ENCODE measurements at places on chromosomes 7 and 10. TPM values are rescaled to one million over a fixed set of nuclear protein-coding genes. Genes with fewer than 3 reads are reported as not detected.

DNA sequence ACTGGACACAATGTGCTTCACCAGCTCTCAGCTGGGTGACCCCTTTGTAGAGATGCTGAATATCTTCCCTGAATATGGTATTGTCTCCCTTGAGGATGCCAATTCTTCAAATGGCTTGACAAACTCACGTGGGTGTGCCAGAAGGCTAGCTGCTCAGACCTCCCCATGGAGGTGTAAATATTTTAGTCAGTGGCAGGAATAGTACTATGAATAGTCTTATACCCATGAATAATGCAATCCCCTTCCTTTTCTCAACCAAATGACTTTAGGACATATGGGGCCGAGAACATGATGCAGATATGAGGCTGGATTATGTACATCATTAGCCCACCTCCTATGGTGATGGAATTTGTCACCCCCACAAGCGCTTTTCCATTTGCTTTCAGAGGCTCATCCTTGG is 401.8 kb downstream of the ADRA2A start:
- no peak for DNase-seq
- no peaks in the 10 kb centered on the region for H3K27me3 ChIP-seq
- H3K4me3 ChIP-seq, result no peak overlapping the region
- H3K27ac ChIP-seq, result no peak overlapping the region

DNA sequence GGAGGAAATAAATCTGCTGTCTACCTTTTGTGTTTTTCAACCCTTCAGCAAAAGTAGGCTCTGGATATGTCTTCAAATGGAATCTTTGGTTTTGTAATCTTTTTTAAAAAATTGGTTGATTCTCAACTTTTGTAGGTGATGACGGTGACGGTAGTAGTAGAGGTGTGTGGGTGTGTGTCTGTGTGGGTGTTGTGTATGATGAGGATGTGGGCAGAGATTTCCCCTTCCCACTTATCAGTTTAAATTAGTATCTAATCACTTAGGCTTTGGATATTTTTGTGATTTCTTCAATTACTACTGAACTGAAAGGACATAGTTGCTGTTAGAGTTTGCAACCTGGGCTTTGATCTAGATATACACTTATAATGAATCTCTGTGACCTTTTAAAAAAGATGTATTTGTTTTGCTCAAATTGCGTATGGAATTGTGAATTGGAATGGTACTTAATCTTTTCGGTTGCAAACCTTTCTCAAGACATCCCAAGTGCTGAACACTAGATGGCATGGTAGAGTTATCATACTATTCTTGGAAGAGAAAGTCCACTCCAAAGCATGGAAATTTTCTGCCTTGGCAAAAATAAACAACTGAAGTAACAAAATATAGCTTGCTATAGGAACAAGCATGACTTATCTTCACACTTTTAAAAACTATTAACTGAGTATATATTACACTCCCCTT is 51.9 kb upstream of the A1CF start:
- H3K27ac ChIP-seq, result no peak overlapping the region
- H3K27me3 ChIP-seq, result no peaks in the 10 kb centered on the region
- no peaks in the 10 kb centered on the region for H3K4me1 ChIP-seq

GRCh38 chr7:11060893-11061292 is 87.2 kb downstream of the PHF14 start:
- no peak for DNase-seq
- H3K27me3 ChIP-seq, result no peaks in the 10 kb centered on the region
- H3K4me1 ChIP-seq, result no peaks in the 10 kb centered on the region
- H3K27ac ChIP-seq, result no peak overlapping the region
- no peaks in the 10 kb centered on the region for H3K36me3 ChIP-seq

- no peak overlapping the region for H3K4me3 ChIP-seq
- H3K4me1 ChIP-seq, result no peaks in the 10 kb centered on the region
- DNase-seq, result no peak
- H3K27ac ChIP-seq, result no peak overlapping the region
- H3K36me3 ChIP-seq, result no peaks in the 10 kb centered on the region
- no peaks in the 10 kb centered on the region for H3K27me3 ChIP-seq
Measured at GRCh38 chr7:69219381-69219780, 378.9 kb upstream of the AUTS2 start.

- no peak overlapping the region for H3K4me3 ChIP-seq
- H3K4me1 ChIP-seq, result no peaks in the 10 kb centered on the region
- DNase-seq, result no peak
- no peaks in the 10 kb centered on the region for H3K27me3 ChIP-seq
- H3K36me3 ChIP-seq, result no peaks in the 10 kb centered on the region
Measured at GRCh38 chr7:103702454-103702853, 256.4 kb upstream of the SLC26A5 start.

DNA sequence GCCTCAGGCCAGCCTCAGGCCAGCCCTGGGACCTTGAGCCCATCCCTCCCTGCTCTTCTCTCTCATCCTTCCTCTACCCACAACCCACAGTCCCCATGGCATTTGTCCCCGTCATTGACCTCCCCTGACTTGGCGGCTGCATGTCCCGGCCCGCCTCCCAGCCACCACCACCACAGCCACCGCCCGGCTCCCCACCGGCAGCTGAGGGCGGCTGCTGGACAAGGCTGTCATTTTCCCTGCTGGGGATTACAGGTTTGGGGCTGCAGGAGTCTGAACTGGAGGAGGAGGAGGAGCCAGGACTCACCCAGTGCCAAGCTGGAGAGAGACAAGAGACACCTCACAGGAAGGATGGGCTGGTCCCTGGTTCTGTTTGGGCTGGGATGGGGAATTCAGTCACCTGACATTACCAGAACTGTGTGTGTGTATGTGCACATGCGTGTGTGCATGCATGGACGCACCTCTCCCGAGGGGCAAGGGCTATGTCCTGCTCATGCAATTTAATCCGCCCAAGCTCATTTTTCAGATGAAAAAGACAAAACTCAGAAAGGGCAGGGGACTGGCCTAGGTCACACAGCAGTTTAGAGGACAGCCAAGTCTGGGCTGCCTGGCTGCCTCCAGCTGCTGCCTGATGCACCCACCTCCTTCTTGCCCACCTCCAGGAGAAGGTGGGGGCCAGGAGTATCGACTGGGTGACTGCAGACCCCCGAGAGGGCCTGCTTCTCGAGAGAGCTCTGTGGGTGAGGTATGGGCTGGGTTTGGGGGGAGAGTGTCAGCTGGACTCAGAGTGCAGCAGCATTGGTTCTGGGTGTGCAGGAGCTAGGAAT is 113.1 kb downstream of the ZMIZ1 start:
- no peaks in the 10 kb centered on the region for H3K36me3 ChIP-seq
- no peaks in the 10 kb centered on the region for H3K27me3 ChIP-seq
- peaks cover 62% of the 10 kb centered on the region for H3K4me1 ChIP-seq
- H3K27ac ChIP-seq, result peak overlapping the region; percentile 78

GRCh38 chr7:149791-150636 is 42.4 kb upstream of the FAM20C start:
- no peaks in the 10 kb centered on the region for H3K4me1 ChIP-seq
- H3K27ac ChIP-seq, result peak overlapping the region; percentile 94
- peak overlapping the region; percentile 36 for H3K4me3 ChIP-seq
- DNase-seq, result no peak

DNA sequence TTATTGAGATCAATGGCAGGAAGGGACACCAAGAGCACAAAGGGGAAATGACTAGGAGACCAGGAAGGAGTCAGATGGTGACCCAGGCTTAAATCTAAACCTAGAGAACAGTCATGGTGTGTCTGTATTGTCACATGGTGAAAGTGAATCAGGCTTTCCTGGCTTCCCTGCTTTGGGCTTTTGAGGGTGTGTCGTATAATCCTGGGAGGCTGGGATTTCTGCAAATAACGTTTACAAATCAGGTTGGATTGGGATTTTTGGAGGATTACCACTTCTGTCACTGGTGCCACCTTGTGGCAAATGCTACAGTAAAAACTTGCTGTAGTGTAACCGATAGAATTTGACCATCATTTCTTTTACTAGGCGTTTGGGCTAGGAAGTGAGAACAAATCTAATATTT is 502.6 kb downstream of the NRG3 start:
- no peak for DNase-seq
- H3K27me3 ChIP-seq, result no peaks in the 10 kb centered on the region
- H3K27ac ChIP-seq, result no peak overlapping the region
- H3K36me3 ChIP-seq, result no peaks in the 10 kb centered on the region

CCDC126 gene
- total RNA-seq, result 29.1 TPM

TRIM50 gene
- total RNA-seq, result not detected

Measured in uterus (tissue), 4 donors.